ENCODE measurements at places on chromosomes 4 and X.

DNA sequence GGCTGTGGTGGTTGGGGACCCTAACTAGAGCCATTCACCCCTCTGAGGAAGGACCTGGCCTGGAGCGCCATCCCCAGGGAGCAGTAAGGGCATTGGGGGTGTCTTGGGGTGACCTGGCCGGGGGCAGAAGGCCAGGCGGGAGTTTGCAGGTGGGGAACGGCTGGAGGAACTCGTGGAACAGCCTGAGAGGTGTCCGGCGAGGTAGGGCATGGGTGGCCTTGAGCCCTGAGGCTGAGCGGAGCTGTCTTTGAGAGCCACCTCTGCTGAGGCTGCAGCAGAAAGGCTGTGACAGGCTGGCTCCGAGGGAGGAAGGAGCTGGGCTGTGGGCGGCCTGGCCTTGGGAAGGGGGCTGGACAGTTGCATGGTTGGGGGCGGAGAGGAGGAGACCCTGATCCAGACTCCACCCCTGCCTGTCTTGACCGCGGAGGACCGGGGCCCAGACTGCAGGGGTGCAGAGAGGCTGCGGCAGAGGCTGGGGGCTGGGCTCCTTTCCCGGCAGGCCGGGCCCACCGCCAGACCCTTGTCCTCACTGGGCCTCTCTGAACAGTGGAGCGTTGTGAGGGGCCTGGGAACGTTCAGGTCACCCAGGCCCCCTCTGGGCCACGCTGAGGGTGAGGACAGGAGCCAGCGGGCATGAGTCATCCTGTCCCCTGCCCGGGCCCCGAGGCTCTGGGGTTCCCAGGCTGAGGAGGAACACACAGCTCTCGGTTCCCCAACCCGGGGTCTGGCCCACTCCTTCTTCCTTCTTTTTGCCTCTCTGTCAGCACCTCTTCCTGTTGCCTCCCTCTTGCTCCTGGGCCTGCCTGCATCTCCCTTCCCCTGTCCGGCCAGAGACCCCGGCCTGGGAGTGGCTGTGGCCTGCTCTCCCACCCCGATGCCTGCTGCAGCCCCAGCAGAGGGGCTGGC is 8.1 kb downstream of the SH3BP2 start:
- peak; percentile 86 for DNase-seq

DNA sequence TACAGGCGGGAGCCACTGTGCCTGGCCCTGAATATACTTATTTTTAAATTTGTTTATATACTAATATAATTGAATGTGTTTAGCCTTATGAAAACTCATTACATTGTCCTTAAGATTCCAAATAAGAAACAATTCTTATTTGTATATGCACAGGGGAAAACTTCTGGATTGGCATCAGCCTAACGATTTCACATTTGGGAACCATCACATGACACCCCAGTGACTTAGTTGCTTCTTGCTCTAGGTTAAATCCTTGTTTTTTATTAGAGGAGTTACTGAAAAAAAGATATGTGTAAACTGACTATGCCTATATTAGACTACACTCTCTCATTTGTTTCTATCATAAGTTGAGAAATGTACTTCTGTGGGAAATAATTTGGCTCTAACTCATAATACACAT is 520.2 kb downstream of the SPRY1 start:
- no peak for DNase-seq

GRCh38 chr4:187558391-187558790 is 437.2 kb upstream of the ZFP42 start:
- no peak for DNase-seq

DNA sequence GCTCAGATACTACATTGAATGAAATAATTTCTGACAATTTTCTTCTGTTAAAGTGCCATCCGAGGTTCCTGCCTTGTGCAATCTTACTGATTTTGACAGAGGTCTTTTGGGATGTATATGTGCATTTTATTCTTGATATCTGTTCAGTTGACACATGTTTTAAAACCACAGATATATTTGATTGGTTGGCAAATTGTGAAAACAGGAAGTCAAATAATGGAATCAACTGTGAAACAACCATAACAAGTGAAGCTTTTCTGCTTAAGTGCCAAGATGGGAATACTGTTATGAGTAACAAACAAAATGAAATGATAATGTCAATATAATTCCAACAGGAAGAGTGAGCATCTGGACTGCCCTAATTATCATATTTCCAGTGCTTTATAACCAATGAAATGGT is 84.9 kb upstream of the TET2 start:
- DNase-seq = no peak

GRCh38 chr4:151553874-151554273 is 144.9 kb downstream of the FHIP1A start:
- no peak for DNase-seq

- DNase-seq = no peak
These were observed 101.6 kb upstream of the MID1IP1 start for GRCh38 chrX:38699696-38700095.

GRCh38 chr4:171583790-171584189 is 229.4 kb upstream of the GALNTL6 start:
- DNase-seq = no peak

GRCh38 chr4:8739820-8740665 is 131.6 kb downstream of the HMX1 start:
- DNase-seq = no peak

DNA sequence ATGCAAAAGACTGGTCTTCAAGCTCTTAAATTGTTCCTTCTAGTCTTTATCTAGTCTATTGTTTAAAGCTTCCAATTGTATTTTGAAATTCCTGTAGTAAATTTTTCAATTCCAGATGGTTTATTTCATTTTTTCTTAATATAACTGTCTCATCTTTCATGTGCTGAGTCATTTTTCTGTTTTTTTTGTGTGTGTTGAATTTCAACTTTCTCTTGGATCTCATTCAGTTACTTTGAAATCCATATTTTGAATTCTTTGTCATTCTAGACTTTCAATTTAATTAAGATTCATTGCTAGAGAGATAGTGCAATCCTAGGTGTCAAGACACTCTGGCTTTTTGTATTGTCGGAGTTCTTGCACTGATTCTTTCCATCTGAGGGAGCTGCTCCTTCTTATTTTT is 128.0 kb upstream of the PRKG2 start:
- peak; percentile 34 for DNase-seq

DNA sequence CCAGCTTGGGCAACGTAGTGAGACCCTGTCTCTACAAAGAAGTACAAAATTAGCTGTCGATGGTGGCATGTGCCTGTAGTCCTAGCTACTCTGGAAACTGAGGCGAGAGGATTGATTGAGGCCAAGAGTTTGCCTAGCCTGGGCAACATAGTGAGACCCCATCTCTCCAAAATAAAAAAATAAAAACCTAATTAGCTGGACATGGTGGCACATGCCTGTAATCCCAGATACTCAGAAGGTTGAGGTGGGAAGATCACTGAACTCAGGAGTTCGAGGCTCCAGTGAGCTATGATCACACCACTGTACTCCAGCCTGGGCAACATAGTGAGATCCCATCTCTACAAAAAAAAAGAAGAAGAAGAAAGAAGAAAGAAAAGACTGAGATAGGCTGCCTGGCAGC is 17.4 kb downstream of the PLAC1 start:
- no peak for DNase-seq

DNA sequence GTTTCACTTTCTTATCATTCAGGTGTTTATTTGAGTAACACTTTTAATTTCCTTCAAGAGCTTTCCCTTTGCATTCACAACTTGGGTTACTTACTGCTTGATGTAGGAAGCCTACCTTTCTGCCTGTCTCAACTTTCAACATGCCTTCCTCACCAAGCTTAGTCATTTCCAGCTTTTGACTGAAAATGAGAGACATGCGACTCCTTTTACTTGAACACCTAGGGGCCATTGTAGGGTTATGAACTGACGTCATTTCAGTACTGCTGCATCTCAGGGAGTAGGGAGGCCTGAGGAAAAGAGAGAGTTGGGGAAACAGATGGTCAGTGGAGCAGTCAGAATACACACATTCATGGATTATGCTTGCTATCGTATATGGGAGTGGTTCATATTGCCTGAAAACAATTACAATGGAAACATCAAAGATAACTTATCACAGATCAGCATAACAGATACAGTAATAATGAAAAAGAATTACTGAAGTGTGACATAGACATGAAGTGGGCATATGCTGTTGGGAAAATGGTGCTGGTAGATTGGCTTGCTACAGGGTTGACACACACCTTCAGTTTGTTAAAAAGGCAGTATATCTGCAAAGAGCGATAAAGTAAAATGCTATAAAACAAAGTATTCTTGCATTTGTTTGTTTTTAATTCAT is 25.7 kb downstream of the USP53 start:
- DNase-seq = peak; percentile 23

DNA sequence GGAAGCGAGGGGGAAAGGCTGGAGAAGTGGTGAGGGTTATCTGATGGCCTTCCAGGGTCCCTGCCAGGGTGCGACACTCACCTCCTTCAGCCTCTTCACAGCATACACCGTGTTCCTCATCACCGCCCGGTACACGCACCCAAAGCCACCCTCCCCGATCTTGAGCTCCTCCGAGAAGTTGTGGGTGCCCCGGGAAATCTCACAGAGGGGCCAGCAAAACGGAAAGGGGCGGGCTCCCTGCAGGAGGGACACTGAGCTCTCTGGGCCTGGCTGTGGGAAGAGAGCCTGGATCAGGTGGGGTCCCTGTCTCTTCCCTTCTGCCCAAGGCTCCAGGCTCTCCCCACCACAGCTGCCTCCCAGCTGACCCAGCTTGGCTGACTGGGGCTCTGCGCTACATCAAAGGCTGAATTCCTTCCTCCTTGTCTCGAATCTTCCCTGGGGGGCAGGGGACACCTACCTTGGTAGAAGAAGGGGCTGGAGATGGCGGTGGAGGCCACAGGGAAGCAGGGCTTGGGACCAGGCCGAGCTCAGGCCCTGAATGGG is 1.1 kb downstream of the IRAK1 start:
- no peak for DNase-seq

GRCh38 chrX:56107320-56107719 is 124.8 kb upstream of the KLF8 start:
- no peak for DNase-seq

DNA sequence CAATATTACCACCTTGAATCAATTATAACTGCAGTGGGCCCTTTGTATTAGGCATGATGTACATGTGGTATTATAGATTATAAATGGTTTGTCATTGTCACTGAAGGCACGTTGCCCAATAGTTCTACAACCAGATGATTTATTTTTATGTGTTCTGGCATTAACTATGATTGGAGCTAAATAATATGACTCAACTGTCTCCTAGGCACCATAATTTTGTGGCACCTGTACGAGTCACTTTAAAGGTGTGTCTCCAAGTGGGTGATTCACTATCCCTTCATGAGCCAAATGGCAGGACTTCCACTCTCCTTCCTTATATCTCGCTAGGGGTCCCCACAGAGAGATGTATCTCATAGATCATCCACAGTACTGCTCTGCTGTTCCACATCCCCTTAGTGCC is 6.1 kb upstream of the SMPX start:
- no peak for DNase-seq

GRCh38 chr4:107512549-107512948 is 207.5 kb downstream of the PAPSS1 start:
- no peak for DNase-seq

GRCh38 chrX:41334363-41335197 is 618 bp downstream of the DDX3X start:
- peak; percentile 68 for DNase-seq

GRCh38 chr4:13670456-13671160 is 43.1 kb upstream of the BOD1L1 start:
- DNase-seq = peak; percentile 51

DNA sequence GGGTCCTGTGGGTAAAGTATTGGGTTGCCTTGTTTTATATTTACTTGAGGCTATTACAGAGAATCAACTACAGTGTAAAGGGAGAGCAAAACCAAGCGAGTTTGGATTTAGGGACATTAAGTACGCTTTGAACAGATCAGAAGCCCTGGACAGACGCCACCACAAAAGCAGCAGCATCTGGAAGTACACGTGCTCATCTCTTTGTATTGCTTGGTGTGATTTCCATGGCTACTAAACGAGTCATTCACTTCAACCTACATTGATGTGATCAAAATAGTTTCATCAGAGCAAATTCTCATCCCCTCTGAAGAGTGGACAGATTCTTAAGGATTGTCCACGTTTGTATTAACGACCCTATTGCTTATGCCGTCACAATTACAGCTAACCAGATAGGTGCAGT is 85.1 kb downstream of the SORBS2 start:
- DNase-seq = peak; percentile 57

DNA sequence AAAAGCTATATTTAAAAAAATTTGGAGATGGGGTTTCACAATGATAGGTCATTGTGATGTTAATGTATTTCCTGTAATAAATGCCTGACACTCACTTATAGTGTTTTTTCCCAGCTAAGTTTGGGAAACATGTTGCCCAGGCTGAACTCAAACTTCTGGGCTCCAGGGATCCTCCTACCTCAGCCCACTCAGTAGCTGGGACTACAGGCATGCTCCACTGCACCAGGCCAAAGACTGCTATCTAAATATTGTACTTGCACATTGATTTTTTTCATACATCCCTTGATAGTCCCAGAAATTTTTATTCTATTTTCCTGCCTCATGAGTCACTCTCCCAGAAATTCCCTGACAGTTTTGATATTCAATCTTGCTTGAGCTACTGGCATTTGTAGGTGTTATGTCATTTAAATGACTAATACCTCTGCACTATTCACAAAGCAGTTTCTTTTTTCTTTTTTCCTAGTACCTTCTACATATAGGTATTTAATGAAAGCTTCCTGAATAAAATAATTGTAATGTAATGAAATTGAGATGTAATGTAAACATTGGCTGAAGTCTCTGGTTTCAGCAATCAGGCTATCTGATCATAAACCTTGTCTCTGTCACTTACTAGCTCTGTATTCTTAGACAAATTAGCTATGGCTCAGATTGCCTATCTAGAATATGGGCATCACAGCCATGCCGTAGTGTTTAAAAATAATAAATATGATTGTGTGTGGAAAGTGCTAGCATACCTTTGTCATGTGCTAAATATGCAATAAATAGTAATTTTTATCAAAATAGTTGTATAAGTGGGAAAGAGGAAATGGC is 1973.0 kb upstream of the AGA start:
- DNase-seq = no peak

DNA sequence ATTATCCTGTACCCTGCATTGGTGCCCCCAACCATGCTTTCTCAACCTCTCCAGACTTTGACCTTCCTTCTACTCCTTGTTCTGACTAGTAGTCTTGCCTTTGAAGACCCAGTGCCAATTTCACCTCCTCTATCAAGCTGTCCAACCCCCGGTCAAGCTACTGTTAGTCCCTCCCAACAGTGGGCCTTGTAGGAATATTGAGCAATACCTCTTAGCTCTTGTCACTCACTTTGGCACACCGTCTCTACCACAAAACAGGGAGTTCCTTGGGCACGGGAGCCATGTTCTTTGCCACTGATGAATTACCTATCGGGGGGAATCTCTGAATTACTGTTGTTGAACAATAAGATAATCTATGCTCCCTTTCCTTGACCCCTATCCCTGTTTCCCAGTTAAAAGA is 25.2 kb downstream of the LAS1L start:
- DNase-seq = no peak

DNA sequence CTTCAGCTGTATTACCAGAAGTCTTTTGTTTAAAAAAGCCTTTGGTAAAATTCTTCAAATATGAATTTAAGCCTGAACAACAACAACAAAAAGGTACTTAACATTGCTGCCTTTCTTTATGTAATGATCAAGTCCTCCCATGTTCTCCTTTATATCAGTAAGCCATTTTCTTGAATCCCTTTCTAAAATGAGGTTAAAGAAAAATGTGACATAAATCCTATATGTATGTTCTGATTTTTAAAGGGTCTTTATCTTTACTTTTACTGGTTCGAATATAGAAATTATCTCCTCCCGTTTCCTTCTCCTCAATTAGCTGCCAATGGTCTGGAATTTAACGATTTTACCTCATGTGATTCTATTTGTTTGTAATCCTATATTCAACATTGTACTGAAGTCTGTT is 522.8 kb downstream of the IL1RAPL1 start:
- DNase-seq = no peak

GRCh38 chr4:102823464-102823863 is 3.9 kb downstream of the UBE2D3 start:
- no peak for DNase-seq

GRCh38 chr4:113587640-113588275 is 173.8 kb downstream of the CAMK2D start:
- DNase-seq = no peak

Measured in fibroblast of pulmonary artery (primary cell).